Naive B cell (primary cell): ENCODE measurements at places on chromosomes 3 and 15. TPM values are rescaled to one million over a fixed set of nuclear protein-coding genes. Genes with fewer than 3 reads are reported as not detected.

- no peaks in the 10 kb centered on the region for H3K27me3 ChIP-seq
- no peaks in the 10 kb centered on the region for H3K36me3 ChIP-seq
- DNase-seq: no peak
- peaks cover 29% of the 10 kb centered on the region for H3K4me1 ChIP-seq
Measured at GRCh38 chr3:49902511-49903345, 945 bp downstream of the MST1R start.

DNA sequence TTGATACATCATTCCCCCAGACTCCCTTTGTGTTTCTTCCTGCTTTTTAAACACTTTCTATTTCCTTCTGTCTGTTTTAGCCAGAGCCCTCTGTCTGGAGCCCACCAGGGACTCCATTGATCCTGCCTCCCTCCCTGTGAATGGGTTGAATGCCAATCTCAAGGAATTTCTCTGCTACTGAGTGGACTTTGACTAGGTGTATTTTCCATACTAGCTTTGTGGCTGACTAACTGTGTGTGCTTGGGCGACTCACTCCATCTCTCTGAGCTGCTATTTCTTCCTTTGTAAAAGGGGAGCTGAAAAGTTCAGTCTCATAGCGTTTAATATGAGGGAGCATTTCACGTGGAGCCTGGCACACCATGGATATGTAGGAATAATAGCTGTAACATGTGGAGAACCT lies 98.8 kb downstream of the EEFSEC start:
- peaks cover 51% of the 10 kb centered on the region for H3K36me3 ChIP-seq
- H3K4me3 ChIP-seq: no peak overlapping the region
- peaks cover 32% of the 10 kb centered on the region for H3K4me1 ChIP-seq
- no peak for DNase-seq
- no peaks in the 10 kb centered on the region for H3K27me3 ChIP-seq

- H3K27me3 ChIP-seq: no peaks in the 10 kb centered on the region
- no peak overlapping the region for H3K27ac ChIP-seq
- H3K4me3 ChIP-seq: no peak overlapping the region
- H3K4me1 ChIP-seq: peaks cover 24% of the 10 kb centered on the region
Measured at GRCh38 chr15:74411686-74412085, 22.1 kb downstream of the SEMA7A start.

DNA sequence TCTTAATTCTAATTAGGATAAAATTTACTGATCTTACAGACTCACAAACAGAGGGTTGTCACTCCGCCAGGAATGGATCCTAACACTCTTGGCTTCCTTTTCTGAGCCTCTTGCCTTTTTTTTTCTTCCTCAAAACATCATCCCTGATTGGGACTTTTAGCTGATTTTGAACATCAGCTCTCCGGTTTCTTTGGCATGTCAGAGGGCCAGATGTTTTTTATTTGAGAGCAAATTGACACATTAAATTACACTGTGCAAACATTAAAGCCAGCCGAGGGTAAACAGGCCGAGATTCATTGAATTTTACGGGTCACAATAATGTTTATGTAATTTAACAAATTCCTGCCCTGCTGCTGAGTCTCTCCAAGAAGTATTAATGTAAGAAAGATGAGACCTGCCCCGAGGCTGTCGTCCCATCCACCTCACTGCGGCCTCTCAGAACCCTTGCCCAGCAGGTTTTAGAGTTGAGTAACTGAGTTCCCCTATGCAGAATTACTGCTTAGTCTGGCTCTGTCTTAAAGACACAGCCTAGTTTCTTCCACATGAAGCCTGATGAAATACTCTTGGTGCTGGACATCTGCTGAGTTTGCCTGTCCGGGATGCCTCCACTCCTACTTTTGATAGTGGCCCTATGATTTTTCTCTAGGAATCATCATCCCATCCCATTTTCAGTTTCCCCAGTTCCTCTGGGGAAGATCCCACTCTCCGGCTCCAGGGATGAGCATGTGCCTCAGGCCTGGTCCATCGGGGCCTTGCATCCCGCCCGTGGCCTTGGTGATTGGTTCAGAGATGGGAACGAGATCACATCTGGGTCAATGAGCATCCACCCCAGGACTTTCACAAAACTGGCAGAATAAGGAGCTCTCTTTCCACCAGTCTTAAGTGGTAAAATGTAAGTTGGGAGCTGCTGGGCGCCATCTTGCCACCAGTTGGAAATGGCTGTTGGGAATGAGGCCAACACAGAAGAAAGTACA lies 226.6 kb upstream of the TLE3 start:
- no peak for DNase-seq
- no peak overlapping the region for H3K27ac ChIP-seq
- peaks cover 70% of the 10 kb centered on the region for H3K4me1 ChIP-seq

DNA sequence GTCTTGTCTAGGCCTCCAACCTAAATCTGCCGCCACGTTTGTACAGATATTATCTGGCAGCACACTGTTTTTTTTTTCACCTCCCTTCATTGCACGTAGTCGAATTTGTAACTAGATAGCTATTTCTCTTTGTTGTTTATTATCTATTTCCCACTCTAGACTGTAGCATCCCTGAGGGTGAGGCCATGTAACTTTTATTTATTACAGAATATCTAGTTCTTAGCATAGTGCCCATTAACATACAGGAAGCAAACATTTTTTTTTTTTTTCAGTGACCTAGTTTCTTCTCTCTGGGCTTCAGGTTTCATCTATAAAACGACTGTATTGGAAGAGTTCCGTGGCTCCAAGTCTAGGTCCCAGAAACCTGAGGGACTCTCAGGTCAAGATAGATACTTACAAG lies 354.3 kb downstream of the FGF12 start:
- no peak overlapping the region for H3K27ac ChIP-seq
- no peak for DNase-seq
- H3K27me3 ChIP-seq: no peaks in the 10 kb centered on the region
- no peaks in the 10 kb centered on the region for H3K36me3 ChIP-seq
- no peaks in the 10 kb centered on the region for H3K4me1 ChIP-seq

DNA sequence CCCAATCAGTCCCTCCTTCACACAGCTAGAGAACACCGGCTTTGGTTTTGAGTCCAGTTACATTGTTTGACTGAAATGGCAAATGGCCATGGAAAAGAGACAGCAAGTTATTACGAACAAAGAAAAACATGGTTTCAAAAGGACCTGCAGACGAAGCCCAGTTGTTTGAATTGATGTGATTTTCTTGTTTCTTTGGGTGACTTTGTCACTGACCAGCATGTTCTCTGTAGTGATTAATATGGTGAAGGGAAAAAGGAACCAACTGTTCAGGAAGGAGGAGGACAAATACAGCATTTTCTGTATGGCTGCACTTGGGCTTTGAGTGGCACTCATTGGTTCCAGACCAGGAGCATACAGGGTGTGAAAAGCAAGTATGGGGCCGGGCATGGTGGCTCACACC lies 217.4 kb upstream of the TPM1 start:
- H3K36me3 ChIP-seq: no peaks in the 10 kb centered on the region
- no peaks in the 10 kb centered on the region for H3K4me1 ChIP-seq
- H3K27me3 ChIP-seq: peaks cover 8% of the 10 kb centered on the region
- H3K4me3 ChIP-seq: no peak overlapping the region
- DNase-seq: no peak

Gene CASR
- polyA plus RNA-seq: not detected

Gene DUOXA2
- polyA plus RNA-seq: not detected

Gene ARHGAP11A
- polyA plus RNA-seq: 2.1 TPM

Gene SCN10A
- not detected for polyA plus RNA-seq
